ENCODE measurements at places on chromosomes 7 and 10.

DNA sequence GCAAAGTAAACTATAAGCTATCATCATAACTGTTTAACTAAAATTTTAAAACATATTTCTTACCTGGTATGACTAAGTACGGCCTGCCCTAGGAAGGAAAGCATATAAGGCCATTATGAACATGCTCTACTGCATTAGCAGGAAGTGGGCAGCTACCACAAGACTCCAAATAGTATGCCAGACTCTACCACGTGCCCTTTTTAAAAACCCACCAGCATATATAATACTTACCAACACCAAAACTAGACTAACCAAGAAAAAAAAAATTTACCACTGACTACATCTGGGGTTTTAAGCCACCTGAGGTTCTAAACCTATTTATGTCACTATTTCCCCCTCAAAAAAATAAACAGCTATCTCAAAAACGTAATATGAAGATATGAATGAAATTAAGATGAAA, 30.1 kb downstream of the NUDCD3 start:
- DNase-seq: no peak

DNA sequence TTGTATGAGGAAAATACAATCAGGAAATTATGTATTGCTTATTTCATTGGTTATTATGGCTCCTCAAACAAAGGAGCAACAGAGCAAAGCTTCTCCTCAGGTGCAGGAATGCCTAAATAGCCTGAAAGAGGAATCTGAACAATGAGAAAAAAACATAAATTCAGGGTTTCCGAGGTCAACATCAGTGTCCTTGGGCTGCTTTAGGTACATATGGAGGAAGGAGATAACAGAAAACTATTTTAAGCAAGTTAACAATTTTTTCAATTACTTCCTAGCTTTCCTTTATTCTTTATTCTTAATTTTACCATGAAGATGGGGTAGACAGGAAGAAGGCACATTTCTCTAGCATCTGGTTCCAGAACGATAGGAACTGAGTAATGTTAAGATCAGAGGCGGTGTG, 14.0 kb downstream of the SLC16A9 start:
- DNase-seq: no peak

GRCh38 chr10:5583525-5584175, 58.9 kb downstream of the CALML3 start:
- no peak for DNase-seq

DNA sequence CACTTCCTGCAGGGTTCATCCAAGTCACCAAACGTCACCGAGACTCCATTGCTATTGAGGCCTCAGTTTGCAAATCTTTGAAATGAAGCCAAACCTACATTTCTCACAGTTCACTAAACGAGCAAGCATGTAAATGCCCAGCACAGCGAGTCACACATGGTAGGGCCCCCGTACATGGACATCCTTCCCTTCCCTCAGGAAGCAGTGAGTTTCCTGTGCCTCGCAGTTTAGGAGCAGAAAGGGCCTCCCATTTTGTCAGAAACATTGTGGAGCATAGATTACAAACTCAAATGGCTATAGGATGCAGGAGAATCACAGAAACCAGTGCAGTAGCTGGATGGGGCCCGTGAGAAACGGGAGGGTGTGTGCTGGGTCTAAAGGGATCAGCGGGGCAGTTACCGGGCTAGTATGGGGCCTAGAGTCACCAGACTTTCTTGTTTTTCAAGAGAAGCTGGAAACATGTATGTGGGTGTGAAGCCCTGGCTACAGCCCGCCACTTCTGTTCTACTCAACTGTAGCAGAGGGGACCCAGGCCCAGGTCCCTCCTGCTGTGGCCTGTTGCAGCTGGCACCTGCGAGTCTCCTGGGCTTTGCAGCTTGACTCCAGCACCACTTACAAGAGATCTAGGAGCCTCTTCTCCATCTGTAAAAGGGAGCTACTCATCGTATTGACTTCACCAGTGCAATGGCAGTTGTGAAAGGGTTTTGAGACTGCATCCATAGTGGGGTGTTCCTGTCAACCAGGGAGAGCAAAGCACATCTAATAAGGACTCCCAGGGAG, 14.2 kb upstream of the SLC18A3 start:
- DNase-seq: no peak

- no peak for DNase-seq
Measured at GRCh38 chr7:98930921-98931320, 52.6 kb downstream of the TRRAP start.

GRCh38 chr10:17066000-17066399, 63.6 kb downstream of the CUBN start:
- DNase-seq: no peak

GRCh38 chr10:50402466-50402865, 151.2 kb upstream of the ASAH2 start:
- DNase-seq: no peak

- DNase-seq: peak; percentile 18
Measured at GRCh38 chr10:91796331-91797047, 1.7 kb upstream of the TNKS2 start.

- DNase-seq: no peak
Measured at GRCh38 chr7:24283897-24284698, at the start of gene NPY. TSS of gene NPY (plus strand) at chr7:24284190. CDS start at chr7:24285241, 1,051 bp downstream.

DNA sequence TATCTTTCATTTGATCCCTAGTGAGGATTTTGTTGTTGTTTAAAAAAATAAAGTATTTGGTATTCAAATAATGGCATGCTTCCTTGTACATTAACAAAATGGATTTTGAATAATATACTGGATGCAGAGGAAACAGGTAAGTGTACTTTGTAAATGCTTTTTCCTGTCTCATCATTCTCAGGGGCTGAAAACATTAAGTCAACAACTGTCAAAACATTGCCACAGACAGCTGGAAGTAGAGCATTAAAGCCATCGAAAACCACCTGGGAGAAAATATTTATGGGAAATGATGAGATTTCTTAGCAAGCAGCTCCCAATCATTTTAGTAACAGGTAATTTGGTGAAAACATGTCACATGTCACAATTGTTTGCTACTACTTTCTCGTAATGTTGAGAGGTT, 10.7 kb downstream of the TAS2R39 start:
- no peak for DNase-seq

DNA sequence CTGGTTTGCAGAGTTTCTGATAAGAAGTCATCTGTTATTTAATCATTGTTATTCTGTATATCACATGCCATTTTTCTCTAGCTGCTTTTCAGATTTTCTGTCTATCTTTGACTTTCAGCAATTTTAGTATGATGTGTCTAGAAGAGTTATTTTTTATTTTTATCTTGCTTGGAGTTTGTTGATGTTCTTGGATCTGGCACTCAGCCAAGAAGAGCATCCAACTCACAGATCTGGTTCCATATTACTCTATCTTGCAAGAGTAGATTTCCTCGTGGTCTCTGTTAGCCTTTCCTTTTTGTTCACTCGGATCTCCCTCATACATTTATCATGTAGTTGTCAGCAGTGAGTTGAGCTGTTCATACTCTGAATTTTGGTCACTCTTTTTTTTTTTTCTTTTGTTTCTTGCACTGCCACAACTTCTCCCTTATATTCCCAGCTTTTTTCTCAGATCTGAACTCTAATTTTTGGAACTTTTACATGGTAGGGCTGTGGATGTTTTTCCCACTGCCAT, 54.8 kb upstream of the CALCR start:
- DNase-seq: no peak

- DNase-seq: no peak
Measured at GRCh38 chr10:69568472-69569395, 4.5 kb downstream of the NEUROG3 start.

- DNase-seq: no peak
Measured at GRCh38 chr10:77004917-77005564, 632.6 kb downstream of the KCNMA1 start.

DNA sequence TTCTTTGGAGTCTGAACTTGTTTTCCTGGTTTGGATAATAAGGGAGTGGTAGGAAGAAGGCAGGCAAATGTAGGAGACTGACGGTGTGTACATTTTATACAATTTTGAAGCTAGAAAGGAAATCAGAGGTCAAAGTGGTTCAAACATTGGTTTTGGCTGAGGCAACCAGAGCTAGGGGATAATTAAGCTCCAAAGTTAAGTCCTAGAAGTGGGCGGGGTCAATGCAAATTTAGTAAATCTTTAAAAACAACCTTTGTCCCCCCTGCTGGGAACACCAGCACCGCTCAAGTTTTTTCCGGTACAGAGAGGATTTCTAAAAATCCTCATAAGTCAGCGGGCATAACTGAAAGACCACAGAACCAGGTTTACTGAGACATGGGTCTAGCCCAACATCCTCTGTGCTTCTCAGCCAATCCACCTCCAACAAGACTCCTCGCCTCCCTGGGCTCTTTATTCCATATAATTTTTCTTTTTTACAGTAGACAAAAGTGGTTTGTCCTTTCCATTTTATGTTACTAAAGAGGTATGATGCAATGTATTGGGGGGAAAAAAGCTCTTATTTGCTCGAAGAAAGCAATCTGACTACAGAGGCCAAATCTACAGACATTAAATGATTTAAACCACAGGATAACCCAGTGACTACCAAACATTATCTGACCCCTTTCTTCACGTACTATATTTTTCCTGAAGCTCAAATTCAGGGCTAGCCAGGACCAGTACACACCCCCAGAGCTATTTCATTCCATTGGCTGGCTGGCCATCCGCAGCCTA, 1.6 kb downstream of the GLUD1 start:
- no peak for DNase-seq

DNA sequence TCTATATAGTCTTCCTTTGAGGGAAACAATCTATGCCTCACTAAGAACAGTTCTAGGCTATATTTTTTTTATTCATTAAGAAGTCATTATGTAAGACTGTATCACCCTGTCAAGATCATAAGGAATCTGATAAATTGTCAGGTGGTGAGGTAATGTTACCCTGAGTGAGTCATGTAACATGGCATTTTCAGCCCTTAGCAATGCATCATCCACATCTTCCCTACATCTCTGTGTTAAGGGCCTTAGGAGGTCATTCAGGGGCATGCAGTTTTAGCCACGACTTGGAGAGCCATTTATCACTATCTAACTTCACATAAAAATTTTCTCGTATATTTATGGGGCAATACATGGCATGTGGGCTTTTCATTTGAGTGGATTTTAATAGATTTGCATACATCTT, 924.5 kb upstream of the MBL2 start:
- DNase-seq: no peak
